ENCODE measurements at places on chromosomes 5 and 9.

GRCh38 chr5:125137535-125137934 lies 391.1 kb upstream of the ZNF608 start:
- no peak for DNase-seq

- no peak for DNase-seq
Observed at GRCh38 chr5:133952729-133953567, 15.5 kb downstream of the C5orf15 start.

GRCh38 chr9:27770541-27770940 lies 197.3 kb upstream of the C9orf72 start:
- DNase-seq: no peak

DNA sequence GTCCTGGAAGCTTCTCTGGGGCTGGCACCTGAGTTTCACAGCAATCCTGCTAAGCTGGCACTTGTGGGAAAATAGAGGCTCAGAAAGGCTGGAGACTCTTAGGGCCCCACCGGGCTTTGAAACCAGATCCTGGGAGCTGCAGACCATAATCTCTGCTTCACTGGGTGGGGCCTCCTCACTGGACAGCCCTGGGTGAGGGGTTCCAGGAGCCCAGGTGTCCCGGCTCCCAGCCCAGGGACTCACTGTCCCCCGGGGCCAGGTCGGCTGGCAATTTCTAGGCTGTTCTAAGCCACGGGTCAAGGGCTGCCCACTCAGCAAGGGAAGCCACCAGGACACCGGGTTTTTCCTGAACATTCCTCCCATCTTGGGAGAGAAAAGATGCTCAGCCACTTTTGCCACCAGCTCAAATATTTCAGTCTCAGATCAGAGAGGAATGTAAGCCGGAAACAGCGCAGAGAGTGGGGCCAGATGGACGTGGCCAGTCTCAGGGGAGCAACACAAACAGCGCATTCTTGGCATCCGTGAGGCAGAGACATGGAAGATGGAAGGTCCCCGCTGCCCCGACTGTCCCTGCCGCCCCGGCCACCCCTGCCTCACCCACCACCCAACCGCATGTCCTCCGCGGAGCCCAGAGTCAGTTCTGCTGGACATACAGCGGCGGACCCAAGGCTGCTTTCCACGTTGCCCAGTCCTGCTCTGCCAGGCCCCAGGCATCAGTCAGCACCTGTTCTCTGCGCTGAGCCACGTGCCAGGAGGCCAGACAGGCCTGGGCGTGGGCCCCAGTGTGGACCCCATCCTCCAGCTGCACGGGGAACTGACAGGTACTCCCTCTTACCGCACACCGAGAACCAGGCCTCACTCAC lies 72.6 kb downstream of the VAV2 start:
- no peak for DNase-seq

DNA sequence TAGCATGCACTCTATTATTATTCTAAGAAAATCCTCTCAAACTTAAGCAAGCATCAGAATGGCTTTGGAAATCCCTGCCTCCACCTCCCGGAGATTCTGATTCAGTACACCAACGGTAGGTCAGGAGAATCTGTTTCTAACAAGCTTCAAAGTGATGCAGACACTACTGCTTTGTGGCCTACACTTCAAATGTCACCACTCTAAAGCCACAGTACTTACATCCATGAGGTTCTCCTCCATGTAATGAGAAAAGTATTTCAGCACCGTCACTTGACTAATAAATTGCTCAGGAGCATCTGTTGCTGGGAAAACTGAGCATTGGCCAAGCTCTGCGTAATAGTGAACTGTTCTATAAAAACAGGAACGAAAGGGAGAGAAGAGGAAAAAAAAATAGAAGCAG lies 4.8 kb downstream of the PLK2 start:
- DNase-seq: no peak

- DNase-seq: no peak
Observed at GRCh38 chr5:95565280-95565920, 10.5 kb downstream of the ARSK start.

DNA sequence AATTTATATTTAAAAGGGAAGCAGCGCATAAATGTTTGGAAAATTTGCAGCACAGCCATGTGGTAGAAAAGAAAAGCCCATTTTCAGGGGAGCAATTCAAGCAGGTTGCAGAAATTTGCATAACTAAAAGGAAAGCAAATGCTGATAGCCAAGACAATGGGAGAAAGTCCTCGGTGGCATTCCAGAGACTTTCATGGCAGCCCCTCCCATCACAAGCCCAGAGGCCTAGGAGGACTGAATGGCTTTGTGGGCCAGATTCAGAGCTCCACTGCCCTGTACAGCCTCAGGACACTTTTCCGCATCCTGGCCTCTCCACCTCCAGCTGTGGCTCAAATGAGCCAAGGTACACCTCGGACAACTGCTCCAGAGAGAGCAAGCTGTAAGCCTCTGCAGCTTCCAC lies 462.9 kb downstream of the CDK5RAP2 start:
- DNase-seq: no peak

- no peak for DNase-seq
Observed at GRCh38 chr5:137122075-137122474, 377.1 kb downstream of the SPOCK1 start.

DNA sequence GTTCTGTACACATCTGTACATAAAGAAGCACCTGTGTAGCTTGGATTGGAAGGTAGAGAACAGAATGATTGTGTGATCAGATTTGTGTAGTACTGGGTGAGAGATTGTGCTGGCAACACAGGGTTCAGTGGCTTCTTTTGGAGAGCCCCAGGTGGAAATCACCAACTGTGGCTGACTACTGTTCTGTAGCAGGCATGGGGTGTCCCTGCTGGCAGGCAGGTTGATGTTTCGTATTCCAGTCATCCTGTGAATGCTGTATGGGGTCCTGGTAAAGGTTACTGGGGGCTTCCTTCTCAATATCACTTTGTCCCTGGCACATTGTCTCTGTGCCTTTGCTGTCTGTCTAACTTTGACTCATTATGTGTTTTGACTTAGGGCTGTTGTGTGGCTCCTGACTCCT lies 5.3 kb downstream of the ASPN start:
- no peak for DNase-seq

- DNase-seq: no peak
Observed at GRCh38 chr9:133269537-133270362, 5.3 kb downstream of the ABO start.

- DNase-seq: no peak
Observed at GRCh38 chr9:83959061-83959460, 21.0 kb downstream of the HNRNPK start.

- no peak for DNase-seq
Observed at GRCh38 chr5:170771496-170771895, 12.0 kb upstream of the GABRP start.

GRCh38 chr9:99235069-99235468 lies 13.0 kb downstream of the SEC61B start:
- no peak for DNase-seq

GRCh38 chr5:133298447-133298846 lies 246.6 kb downstream of the HSPA4 start:
- no peak for DNase-seq

- no peak for DNase-seq
Observed at GRCh38 chr5:178282391-178282790, 49.8 kb upstream of the PHYKPL start.

- DNase-seq: no peak
Observed at GRCh38 chr9:3855929-3856328, 330.1 kb upstream of the RFX3 start.

GRCh38 chr5:79227484-79228025 lies 8.4 kb upstream of the JMY start:
- no peak for DNase-seq

DNA sequence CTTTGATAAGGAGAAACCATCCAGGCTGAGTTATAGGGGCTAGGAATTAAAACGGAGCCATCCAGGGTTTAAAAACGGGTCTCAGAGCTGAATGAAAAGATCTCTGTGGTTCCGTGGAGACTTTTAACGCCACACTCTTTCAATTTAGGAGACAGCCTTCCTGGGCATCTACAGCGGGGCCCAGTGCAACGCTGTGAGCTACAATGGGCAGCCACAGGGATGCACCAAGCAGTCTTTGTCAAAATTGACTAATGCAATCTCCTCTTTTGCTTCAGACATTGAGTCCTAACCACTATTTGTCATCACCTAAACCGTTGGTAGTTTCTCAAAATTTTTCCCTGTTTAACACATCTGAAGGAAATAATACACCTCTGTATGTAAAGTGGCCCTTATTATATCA lies 96.6 kb upstream of the ABCA1 start:
- no peak for DNase-seq

DNA sequence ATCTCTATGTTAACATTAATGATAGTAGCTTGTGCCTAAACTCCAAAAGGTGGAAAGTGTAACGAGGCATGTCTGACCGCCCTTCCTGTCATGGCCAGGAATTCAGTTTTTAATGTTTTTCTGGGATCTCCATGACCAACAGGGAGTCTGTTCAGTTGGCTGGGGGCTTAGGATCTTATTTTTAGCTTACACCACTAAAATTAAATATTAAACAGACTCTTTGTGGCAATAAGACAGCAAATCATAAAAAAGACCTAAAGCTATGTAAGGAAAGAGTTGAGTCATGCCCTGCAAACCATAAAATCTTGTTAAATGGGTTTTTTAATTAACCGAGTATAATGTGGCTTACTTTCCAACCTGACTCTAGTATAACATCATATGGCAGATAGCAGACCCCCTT lies 247.8 kb downstream of the DIRAS2 start:
- no peak for DNase-seq
